ENCODE measurements at places on chromosomes 5 and 9.

GRCh38 chr5:129656952-129657351 lies 90.9 kb upstream of the MINAR2 start:
- no peak for DNase-seq

DNA sequence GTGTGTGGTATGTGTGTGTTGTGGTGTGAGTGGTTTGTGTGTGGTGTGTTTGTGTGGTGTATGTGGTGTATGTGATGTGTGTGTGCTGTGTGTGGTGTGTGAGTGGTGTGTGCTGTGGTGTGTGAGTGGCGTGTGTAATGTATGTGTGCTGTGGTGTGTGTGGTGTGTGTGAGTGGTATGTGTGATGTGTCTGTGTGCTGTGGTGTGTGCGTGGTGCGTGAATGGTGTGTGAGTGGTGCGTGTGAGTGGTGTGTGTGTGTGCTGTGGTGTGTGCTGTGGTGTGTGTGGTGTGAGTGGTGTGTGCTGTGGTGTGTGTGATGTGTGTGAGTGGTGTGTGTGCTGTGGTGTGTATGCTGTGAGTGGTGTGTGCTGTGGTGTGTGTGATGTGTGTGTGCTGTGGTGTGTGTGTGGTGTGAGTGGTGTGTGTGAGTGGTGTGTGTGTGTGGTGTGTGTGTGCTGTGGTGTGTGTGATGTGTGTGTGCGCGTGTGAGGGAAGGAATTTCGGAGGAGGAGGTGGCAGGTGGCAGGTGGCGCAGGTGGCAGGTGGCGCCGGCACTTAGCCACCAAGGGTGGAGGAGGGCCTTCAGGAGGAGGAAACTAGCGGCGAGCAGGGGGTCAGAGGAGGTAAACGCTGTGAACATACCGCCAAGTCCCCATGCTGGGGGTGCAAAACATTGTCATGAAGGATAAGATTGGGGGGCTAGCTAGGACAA lies 191.8 kb downstream of the MELK start:
- DNase-seq = no peak

GRCh38 chr5:74196233-74196632 lies 444.3 kb downstream of the ENC1 start:
- DNase-seq = peak; percentile 63

DNA sequence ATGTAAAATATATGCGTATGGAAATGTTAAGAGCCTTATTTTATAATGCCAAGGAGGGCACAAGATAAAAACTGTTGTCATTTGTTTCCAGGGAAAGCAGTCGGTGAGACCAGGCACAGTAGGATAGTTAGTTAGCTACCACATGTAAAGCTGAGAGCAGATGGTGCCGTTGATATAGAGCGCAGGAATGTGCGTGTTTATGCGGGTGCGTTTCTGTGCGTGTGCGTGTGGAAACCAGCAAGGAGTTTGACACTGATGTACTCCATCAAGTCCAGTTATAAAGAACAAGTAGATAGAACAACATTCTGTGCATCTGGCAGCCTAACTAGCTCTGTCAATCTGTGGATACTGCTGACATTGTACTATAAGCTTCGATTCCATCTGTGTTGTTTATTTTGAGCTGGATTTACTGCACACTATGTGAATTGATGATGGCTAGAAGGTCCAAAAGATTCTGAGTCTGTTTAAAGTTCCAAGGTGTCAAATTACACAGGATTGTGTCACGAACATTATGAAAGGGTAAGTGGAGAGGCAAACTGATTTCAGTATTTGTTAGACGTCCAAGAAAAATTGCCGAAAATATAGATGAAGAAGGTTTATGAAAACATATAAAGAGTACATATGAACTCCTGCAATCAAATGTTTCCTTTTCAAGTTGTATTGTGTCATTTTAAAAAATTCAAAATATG lies 494.9 kb upstream of the MEF2C start:
- DNase-seq = no peak

DNA sequence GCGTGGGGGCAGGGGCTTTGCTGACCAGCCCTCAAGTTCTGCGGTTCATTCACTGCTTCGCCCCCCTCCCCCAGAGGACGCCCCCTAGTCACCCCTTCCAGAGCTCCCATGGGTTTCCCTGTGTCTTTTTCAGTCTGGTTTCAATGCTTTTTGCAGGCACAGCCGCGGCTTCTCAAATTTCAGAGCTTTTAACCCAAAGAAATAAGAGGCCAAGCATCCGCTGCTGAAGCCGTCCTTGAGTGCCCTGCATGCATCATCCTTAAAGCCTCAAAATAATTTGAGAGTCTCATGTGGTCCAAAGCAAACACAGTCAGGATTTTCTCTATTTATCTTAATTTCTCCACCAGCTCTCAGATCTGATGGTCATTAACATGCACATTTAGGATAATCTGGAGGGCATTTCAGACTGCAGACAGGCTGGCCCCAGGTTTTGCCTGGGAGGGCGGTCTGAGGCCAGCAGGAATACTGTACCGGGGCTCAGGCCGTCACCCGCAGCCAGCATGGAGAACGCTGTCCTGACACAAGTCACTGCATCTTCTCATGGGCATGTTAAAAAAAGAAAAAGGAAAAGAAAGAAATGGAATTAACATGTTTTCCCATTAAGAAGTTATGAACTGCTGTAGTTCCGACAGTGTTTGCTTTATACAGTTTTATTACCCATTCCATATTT lies 420.8 kb upstream of the IRX4 start:
- no peak for DNase-seq

GRCh38 chr9:106878934-106879333 lies 16.0 kb downstream of the ZNF462 start:
- no peak for DNase-seq

- peak; percentile 83 for DNase-seq
Observed at GRCh38 chr5:138514021-138514420, 29.0 kb downstream of the ETF1 start.

DNA sequence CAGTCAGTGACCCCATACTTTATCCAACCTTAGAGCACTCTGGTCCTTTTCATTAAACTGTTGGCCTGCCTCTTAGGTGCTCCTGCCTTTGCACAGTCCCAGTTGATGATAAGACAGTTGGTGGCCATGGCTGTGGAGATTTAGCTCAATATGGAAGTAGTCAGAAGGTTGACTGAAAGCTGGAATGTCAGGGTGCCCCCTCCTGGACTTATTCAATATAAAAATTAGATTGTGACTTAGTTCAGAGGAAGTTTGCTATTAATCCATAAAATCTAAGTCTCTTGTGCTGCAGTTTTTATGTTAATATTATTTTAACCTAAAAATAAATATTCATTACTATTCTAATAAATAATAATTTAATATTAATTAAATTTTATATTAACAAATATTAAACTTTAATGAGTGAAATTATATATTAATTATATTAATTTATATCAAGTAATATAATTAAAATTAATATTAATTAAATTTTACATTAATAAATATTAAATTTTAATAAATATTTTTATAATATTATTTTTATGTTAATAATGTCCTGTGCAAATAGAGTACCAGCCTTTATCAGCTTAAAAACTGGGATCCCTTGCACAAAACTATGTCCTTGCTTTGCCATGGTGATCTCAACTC lies 77.7 kb upstream of the ADAMTSL1 start:
- DNase-seq = peak; percentile 18

DNA sequence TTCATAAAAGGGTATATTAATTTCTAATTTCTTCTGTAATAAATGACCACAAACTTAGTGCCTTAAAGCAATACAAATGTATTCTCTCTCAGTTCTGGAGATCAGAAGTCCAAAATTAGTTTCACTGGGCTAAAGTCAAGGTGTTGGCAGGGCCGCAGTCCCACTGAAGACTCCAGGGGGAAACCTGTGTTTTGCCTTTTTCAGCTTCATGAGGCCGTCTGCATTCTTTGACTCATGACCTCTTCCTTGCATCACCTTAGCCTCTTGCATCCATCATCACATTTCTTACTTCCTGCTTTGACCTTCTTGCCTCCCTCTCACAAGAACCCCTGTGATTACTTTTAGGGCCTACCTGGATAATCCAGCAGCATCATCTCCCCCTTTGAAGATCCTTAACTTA lies 42.0 kb upstream of the ALDH1B1 start:
- DNase-seq = no peak

DNA sequence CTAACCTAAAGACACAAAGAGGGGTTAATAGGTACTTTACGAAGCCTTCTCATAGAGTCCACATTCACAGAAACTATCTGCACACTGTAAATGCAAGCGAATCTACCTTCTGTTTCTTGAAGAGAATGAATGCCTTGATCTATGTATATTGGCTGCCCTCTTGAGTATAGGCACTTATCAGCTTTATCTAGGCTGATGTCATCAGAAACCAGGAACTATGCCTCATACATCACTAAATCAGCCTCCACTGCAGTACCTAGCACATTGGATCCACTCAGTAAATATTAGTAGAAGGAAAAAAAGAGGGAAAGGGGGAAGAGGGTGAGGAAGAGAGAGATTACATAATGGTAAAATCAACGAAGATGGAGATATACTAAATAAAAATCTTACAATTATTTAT lies 477.1 kb downstream of the CAAP1 start:
- no peak for DNase-seq

- DNase-seq = no peak
Observed at GRCh38 chr5:156178117-156178516, 148.8 kb upstream of the SGCD start.

GRCh38 chr5:159825551-159826051 lies 90.7 kb upstream of the ADRA1B start:
- no peak for DNase-seq

DNA sequence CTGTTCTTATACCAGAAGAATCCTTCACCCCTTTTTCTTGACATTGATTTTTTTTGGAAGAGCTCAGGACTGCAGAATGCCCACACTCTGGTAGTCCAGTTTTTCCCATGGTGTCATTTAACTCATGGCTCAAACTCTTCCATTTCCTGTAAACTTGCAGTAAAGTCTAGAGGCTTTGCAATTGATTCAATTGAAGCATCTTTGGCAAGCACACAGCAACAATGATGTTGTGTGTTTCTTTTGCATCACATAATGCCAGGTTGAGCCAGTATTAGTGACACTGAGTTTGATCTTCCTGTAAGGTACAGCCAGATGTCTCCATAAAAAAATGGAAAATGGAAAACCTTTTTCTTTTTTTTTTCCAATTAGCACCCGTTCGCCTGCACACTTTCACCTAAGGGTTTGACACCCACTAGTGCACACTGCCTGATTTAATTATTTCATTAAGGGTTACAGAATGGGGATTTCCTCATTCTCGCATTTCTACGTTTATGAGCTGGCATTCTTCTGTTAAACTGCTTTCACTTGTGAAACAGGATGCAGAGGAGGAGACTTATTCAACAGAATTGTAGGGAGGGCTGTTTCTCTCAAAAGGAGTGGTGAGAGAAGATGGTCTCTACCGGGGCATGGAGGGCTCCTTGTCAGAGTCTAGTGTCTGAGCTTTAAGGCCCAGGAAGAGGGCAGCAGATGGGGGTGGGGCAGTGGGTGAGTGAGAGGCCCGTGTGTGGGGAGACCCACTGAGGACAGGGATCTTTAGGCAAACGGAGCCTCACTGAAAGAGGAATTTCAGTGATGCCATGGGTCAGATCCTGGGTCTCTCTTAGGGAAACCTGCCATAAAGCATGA lies 2.2 kb upstream of the S1PR3 start:
- peak; percentile 82 for DNase-seq

- no peak for DNase-seq
Observed at GRCh38 chr5:14147210-14147609, 4.1 kb downstream of the TRIO start.

- no peak for DNase-seq
Observed at GRCh38 chr9:77024776-77025545, 5.5 kb downstream of the FOXB2 start.

- no peak for DNase-seq
Observed at GRCh38 chr5:30112867-30113266, 1080.6 kb upstream of the CDH6 start.

DNA sequence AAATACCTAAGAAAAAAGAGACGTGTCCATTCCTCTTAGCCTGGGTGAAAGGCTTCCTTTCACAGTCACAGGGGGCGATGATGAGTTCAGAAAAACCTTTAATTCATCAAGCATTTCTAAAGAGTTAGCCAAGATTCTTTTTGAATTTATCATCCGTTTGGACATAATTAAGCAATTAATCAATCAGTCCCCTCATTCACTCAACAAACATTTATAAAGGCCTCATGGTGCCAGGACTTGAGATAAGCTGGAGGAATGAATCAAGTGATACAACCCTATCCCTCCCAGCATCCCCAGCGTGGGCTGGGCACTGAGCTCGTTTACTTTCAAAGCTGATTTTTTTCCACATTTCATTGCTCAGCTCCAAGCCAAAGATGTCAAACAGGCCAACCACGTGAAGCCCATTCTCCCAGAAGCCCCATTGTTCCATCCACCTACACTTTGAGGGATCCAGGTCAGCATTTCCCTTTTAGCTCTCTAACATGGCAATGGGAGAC lies 140.5 kb downstream of the SLIT3 start:
- DNase-seq = no peak

DNA sequence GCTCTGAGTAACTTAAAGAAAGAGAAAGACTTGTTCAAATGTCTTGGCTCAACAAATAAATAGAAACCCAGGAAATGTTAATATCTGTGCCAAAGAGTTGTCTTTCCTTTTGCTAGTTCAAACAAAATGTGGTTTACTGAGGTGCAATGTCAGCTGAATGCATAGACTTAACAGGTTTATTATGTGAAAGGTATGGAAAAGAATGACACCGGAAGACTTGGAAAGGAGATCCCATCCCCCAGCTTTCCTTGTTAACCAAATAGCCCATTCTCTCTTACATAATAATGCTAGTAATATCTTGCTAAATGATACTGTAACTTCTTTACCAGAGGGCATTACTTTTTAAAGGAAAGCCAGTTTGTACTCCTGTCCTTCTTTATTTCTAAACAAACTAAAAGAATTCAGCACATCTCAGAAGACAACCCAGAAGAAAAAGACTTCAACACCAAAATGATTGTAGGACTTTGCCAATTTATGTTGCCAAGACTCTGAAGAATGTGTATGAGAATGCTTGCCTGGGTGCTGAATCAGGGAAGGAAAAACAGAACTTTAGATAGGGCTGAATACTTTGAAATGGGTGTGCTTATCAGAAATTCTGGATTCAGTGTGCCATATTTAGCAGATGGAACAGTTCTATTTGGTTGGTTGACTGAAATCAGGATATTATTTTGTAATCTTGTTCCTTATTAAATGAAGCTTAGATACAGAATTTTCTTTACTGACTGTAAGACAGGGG lies 344.1 kb downstream of the TMEM38B start:
- DNase-seq = no peak

DNA sequence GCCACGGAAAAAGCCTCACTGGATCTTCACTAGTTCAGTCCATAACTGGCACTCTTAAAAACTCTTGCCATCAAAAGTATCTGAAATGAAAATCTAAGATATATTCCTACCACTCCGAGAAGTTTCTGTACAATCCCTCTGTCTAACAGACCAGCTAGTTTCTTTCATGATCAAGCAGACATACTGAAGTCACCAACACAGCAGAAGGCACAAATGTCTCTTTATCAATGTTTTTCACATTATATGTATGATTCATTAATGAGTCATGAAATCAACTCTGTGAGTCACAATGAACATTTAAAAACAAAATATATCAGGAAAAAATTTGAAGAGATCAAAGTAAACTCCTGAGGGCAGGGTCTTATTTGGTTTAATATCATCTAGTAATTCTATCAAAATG lies 50.8 kb downstream of the F2R start:
- no peak for DNase-seq
